AG09319 (cell line): ENCODE measurements at places on chromosomes 2 and 18.

GRCh38 chr2:205754924-205755321 lies 72.6 kb downstream of the NRP2 start:
- no peak for DNase-seq

DNA sequence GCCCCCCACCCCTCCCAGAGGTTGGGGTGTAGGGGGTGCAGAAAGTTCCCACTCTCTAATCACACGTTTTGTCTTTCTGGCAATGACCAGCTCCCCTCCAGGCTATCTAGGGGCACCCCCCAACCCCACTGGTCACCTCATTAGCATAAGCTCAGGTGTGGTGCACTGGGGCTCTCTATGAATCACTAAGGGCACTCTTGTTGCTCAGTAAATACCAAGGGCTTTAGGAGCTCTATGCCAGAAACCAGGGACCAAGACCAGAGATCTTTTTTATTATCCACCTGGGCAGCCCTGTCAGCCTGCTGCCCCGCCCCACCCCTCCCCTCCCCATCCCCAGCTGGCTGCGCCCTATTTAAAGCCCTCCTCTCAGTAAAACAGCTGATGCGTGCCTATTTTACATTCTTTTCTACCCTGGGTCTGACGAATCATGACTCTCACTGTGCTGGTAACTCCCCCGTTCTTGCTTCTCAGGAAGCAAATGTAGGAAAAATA lies 24.3 kb downstream of the NCK2 start:
- DNase-seq: no peak

GRCh38 chr2:160345071-160345764 lies 145.1 kb upstream of the ITGB6 start:
- DNase-seq: no peak

- DNase-seq: no peak
Observed at GRCh38 chr2:113875135-113875534, 14.8 kb upstream of the ACTR3 start.

- DNase-seq: no peak
Observed at GRCh38 chr2:148517296-148517695, 127.3 kb upstream of the EPC2 start.
